ENCODE measurements at places on chromosomes 11 and 22. TPM values are rescaled to one million over a fixed set of nuclear protein-coding genes. Genes with fewer than 3 reads are reported as not detected.

DBX1 gene
- not detected for total RNA-seq

OR52I2 gene
- total RNA-seq: not detected

ZNF280B gene
- 1.6 TPM for total RNA-seq

CNGA4 gene
- total RNA-seq: not detected

IFITM10 gene
- 0.22 TPM for total RNA-seq

P2RY6 gene
- 0.72 TPM for total RNA-seq

All from placental pericyte (primary cell).